ENCODE measurements at places on chromosomes 13 and 19.

DNA sequence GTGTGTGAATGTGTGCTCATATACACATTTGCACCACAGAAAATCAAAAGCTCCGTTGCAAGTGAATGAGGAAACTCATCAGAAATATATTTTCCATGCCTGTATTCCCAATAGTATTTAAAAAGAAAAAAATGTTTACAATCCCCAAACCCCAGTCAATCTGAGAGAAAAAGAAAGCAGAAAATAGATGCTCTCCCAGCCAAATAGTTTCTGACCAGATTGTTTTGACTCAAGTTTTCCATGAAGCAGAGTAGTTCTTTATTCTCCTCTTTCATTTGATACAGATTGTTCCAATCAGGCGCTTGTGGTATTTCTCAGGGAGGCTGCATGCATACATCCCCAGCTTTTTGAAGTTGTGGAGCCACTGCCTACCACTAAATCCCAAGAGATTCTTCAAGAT is 110.6 kb downstream of the STARD13 start:
- DNase-seq, result no peak

DNA sequence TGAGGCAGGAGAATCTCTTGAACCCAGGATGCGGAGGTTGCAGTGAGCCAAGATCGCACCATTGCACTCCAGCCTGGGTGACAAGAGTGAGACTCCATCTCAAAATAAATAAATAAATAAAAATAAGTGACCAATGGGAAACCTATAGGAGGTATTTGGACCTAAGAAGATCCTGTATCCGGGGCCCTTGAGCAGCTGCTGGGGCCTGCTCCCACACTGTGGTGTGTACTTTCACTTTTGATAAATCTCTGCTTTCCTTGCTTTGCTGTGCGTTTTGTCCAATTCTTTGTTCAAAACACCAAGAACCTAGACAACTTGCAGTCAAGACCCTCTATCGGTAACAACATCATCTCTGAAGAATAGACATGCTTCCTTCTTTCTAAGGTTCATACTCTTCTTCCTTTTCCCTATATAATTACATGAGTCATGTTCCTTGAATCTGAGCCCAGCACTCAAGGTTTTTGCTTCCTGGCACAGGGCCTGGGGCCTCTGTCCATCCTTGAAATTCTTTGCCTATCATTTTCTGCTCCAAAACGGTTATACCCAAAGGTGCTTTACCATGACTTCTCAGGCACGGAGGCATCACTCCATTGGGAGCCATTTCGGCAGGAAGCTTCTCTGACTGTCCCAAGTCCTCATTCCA is 14.2 kb upstream of the PNMA8C start:
- DNase-seq, result no peak

DNA sequence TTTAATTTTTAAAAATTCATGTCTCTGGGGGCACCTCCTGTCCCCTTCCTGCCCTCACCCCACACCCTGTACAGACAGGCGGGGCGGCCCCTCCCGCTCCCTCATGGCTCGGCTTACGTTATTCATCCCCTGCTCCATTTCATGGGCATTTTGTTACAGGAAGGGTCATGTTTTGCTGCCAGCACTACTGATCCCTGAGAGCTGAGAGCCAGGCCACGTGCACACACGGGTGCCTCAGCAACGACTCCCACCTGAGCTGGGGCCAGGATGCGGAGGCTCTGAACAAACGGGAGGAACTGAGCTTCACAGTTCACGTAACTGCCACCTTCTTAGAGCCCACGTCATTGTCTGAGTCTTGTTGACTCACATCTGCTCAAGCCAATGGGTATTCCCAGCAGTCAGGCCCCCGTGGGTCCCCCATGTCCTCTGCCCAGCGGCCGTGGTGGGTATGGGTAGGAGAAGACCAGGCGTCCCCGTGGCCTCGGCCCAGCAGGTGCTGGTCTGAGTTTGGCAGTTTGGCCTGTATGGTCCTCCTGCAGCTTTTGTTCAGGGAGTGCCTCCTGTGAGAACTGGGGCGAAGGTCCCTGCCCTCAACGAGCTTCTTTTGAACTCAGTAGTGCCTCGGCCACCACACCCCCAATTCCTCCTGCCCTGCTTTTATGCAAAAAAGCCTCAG is 16.4 kb upstream of the TMEM255B start:
- no peak for DNase-seq

DNA sequence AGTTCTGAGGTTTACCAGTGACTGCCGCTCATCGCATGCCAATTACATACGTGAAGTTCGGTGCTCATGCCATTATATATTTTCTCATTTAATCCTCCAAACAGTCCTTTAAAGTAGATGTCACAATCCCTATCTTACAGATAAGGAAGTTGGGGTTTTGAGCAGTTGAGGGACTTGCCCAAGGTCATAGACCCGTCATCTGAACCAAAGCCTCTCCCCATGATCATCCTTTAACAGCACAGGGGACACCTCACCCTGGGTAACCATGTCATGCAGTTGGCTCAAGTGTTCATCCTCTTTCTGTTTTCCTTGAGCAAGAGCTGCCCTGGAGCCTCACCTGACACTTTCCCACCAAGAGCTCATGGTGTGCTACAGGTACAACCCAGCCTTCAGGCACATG is 69.1 kb downstream of the HSPH1 start:
- no peak for DNase-seq

GRCh38 chr13:30495746-30496145 is 30.0 kb upstream of the HMGB1 start:
- no peak for DNase-seq

DNA sequence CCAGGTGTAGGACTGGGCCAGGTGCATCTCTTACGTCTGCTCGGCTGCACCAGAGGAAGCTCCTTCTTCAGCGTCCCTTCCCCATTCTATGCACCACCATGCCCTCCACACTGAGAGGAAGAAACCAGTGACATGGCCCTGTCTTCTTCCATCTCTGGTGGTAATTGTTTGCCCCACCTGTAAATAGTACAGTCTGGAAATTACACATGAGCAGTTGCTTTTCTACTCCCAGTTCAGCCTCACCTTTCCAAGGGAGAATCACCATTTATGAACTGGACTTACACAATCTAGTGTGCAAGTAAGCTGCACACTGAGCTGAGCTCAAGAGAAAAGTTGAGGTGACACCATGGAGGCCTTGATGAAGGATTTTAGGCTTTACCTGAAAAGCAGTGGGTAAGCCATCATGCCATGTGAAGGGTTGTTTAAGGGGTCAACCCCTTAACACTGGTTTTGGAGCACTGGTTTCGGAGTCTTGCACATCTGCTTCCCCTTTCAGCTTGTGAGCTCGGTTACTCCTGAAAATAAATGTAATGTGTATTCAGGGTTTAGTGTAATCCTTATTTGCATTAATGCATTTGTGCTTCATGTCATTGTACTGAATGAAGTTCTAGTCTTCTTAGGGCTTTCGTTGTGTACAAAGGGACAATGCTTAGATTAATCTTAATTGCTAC is 22.4 kb downstream of the ZNF536 start:
- DNase-seq, result no peak

DNA sequence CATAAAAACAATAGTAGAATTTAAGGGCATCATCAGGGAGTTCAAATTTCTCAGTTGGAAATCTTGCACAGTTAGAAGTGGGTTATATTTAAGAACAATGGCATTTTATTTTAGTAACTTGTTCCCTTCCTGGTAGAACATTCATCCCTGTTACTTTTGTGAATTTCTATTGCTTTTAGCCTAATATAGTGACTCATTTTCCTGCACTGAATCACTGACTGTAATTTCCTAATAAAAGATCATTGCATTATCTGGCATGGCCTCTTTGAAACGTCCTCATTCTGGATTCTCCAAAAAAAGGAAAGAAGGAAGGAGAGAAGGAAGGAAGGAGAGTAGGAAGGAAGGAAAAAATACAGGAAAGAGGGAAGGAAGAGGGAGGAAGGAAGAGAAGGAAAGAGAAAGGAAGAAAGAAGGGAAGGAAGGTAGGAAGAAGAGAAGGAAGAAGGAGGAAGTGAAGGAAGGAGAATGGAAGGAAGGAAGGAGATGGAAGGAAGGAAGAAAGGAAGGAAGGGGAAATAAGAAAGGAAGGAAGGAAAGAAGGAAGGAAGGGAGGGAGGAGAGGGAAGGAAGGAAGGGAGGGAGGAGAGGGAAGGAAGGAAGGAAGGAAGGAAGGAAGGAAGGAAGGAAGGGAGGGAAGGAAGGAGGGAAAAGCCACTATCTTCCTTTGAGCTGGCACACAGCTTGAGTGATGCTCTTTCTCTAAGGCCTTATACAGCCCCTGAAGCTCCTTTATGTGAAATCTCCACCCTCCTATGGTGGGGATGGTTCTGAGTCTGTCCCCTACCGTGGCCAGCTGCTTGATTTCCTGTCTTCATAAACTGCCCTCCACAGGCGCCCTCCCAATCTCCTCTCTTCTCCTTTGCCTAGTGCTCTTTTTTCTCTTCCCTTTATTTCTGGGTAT is 29.8 kb upstream of the TM9SF2 start:
- no peak for DNase-seq

GRCh38 chr13:99982036-99982730 is 599 bp downstream of the ZIC2 start:
- DNase-seq, result peak; percentile 53

Measured in WERI-Rb-1 (cell line).